ENCODE measurements at places on chromosomes 5 and 9.

DNA sequence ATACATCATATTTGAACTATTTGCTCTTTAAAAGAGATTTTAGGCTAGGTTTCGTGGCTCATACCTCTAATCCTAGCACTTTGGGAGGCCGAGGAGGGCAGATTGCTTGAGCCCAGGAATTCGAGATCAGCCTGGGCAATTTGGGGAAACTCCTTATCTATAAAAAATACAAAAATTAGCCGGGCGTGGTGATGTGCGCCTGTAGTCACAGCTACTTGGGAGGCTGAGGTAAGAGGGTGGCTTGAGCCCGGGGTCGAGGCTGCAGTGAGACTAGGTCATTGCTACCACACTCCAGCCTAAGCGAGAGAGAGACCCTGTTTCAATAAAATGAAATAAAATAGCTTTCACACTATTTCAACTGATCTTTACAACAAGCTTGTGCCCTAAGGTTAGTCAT, 500 bp upstream of the MRPL22 start:
- DNase-seq, result no peak

GRCh38 chr5:108905805-108906204, 158.1 kb downstream of the FER start:
- peak; percentile 6 for DNase-seq

- DNase-seq, result no peak
Measured at GRCh38 chr9:90840696-90841095, 39.1 kb downstream of the SYK start.

GRCh38 chr9:125646621-125647100, 60.3 kb downstream of the MAPKAP1 start:
- no peak for DNase-seq

DNA sequence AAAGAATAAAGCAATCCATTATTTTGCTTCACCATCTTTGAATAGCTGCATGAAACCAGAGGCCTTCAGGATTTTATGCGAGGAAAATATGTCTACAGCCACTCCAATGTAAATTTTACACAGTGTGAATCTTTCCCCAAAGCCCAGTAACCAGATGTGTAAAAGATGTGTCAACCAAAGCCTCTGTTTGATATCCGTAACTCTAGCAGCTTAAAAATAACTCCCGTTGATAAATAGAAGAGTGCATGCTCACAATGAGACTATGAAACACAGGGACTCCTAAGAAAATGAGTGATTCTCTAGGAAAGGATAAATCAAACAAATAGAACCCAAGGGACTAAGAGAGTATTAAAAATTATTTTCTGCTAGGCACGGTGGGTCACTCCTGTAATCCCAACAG, 60.0 kb upstream of the NPR3 start:
- DNase-seq, result no peak

Measured in fibroblast of upper back skin (primary cell).